OCI-LY7 (cell line): ENCODE measurements at places on chromosomes 6 and 20.
A peak's percentile ranks its signal among the peaks of the same experiment; 100 is the strongest.

DNA sequence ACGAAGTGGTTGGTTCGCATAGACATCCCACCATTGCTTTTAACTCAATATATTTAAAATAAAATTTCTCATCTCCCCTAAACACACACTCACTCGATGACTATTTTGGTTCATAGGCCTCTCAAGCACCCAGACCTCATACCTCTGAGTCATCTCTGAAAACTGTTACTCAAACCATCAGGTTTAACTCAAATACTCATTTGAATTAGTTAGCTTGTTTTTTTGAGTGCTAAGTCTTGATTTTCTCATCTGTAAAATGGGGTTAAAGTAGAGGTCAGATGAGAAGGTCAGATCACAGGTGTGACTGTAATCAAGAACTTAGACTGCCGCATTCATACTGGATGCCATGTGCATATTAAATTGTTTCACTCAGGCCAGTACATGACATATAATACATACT, 243.9 kb upstream of the TENT5A start:
- no peak for DNase-seq

DNA sequence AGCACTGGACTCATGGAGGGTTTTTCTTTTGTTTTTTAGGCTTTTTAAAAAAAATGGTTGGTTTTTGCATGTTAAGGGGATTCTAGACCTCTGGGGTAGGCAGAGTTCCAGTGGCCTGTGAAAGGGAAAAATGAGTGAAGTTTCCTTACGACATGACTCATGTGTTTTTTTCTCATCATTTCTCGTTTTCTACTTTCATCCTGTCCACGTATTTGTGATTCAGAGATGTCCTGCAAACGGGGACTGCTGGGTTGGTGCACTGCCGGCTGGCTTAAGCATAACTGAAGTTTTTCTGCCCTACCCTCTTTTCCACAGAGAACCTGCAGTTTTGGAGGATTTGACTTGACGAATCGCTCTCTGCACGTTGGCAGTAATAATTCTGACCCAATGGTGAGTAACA, 182.3 kb downstream of the SASH1 start:
- DNase-seq: no peak

GRCh38 chr6:20631549-20631924, 97.3 kb downstream of the CDKAL1 start:
- DNase-seq: no peak

DNA sequence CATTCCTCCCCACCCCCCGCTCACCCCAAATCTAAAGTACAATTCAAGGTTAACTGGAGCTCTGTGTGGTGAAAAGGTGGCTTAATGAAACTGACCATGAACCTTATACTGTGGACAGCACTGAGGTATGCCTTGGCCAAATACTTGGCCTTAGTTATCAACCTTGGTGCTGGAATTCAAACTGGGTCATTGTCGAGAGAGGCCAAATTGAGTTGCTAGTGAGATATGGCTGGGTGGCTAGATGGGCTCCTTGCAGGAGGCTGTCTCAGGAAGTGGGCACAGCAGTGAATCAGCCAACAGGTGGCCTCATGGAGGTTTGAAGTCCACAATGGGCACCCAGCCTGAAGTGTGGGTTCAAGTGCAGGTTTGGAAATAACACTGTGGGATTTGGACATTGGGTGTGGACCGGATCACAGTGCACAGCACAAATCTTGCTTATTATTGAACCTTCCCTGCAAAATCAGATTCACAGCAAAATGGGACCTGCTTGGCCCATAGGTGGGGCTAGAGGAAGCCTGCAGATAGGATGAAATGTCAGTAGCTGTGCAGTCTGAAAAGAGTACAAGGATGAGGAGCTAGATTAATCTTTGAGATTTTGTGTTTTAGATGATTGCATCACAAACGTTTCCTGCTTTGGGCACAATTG, 5.6 kb upstream of the BTBD3 start:
- no peak for DNase-seq

DNA sequence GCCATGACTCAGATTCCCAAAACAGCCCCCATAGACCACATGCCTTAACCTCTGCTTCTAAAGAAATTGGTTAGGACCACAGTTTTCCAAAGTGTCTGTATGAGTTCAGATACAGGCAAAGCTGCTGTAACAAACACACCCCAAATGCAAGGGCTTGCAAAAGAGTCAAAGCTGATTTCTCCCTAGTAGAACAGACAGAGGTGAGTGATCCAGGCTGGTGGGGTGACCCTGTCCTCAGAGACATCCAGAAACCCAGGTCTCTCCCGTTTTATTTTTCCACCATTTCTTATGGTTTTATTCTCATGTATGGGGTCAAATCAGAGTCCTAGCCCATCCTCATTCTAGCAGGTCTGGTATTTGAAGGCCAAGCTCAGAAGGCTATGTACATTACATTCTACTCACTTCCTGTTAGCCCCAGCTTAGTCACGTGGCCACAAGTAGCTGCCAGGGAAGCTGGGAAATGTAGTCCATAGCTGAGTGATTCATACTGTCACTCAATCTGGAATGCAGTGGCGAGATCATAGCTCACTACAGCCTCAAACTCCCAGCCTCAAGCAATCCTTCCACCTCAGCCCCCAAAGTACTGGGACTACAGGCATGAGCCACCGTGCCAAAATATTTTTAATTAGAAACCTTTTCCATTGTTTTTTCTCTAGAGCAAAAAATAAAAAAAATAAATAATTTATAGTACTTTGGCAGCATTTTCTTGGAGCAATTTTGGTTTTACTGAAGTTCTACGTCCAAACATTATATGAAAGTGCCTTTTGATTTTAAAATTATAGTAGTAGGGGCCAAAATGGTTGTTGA, 175.2 kb downstream of the ZMYND8 start:
- peak; percentile 85 for DNase-seq

DNA sequence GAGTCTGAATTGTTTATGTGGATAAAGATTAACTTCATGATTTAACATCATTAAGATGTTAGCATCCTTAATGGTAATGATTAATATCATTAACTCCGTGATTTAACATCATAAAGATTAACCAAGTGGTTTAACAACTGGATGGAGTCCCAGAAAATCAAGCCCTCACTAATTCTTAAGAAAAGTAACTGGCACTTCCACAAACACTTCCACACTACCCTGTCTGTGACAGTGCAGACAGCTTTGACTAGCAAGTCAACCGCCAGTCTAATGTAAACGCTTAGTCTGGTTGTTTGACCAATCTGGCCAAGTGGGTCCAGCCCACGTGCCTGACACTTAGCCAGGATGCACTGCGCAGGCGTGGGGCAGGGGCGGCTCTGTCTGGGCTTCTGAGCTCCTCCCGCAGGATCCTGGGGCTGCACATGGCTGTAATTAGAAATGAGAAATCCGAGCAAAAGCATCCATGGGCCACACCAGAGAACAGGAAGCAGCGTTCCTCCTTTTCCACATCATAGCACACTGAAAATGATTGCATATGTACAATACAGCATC, 424.2 kb downstream of the FOXA2 start:
- no peak for DNase-seq

DNA sequence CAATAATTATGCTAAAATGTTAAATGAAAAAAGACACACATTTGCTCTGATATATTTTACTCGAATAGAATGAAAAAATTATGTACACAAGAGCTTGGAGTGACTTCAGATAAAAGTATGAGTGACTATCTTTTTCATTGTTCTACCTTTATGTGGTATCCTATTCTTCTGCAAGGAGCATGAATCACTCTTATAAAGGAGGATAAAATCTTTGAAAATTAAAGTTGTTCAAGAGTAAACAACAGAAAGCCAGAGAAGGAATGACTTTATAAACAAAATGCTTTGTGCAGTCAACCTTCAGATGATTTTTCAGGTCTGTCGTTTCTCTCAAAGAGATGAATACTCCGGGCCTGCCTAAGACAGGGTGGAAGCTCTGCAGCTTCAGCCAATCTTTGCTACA, 215.3 kb downstream of the FOXA2 start:
- DNase-seq: no peak
